SHP77 (cell line): ENCODE measurements at places on chromosomes 11 and 22.

GRCh38 chr11:124732230-124732629 is 7.5 kb upstream of the NRGN start:
- DNase-seq: no peak

- no peak for DNase-seq
Measured at GRCh38 chr11:11173316-11174025, 179.6 kb downstream of the CSNK2A3 start.

- DNase-seq: no peak
Measured at GRCh38 chr11:12840871-12841660, 166.8 kb downstream of the TEAD1 start.

GRCh38 chr22:27133019-27133431 is 475.6 kb downstream of the MIAT start:
- DNase-seq: no peak

DNA sequence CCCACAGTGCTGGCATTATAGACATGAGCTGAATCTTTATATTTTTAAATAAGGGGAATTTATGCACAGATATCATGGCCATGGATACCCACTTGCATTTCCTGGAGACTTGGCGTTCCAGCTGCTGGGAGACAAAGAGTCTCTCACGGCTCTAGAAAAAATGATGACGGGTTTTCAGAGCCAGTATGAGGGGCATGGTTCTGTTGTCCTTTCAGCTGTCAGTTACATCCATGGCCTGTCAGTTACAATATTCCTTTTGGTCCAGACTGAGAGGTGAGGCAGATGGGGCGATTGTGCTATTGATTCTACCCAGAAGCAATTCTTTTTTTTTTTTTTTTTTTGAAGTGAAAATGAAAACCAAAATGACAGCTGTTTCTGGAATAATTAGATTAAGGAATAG is 29.7 kb downstream of the USH1C start:
- DNase-seq: no peak

GRCh38 chr11:45173064-45173463 is 26.6 kb downstream of the PRDM11 start:
- no peak for DNase-seq

DNA sequence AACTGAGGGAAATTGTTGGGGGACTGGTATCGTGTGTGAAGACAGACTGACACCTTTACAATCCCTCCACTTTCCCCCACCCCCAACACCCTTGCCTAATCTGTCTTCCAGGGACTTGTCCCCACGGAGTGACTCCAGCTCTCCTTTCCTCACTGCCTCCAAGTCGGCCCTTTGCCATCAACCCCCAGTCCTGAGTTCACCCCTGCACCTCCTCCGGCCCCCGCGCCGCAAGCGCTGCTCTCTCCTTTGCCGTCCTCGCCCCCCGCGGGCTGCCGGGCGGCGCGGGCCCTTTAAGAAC is 183 bp upstream of the ABCG4 start:
- no peak for DNase-seq

- no peak for DNase-seq
Measured at GRCh38 chr22:31750365-31751284, 693 bp upstream of the PRR14L start.

DNA sequence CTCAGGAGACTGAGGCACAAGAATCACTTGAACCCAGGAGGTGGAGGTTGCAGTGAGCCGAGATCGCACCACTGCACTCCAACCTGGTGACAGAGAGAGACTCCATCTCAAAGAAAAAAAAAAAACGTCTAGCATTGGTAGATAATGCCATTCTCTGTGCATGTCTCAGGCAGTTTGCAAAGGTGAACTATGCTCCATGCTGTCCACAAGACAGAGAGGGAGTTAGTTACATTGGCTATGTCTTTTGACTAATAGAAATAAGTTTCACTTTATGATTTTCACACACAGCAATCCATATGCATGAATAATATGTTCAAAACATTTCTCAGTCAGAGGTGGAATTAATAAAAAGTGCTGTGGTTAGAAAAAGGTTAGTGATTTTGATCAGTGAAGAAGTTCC is 591.4 kb downstream of the ETS1 start:
- no peak for DNase-seq

GRCh38 chr11:30023074-30023473 is 6.2 kb upstream of the KCNA4 start:
- DNase-seq: no peak

GRCh38 chr11:33976495-33977199 is 74.9 kb upstream of the CAPRIN1 start:
- no peak for DNase-seq

- no peak for DNase-seq
Measured at GRCh38 chr11:73465023-73465675, 89.0 kb downstream of the RELT start.

DNA sequence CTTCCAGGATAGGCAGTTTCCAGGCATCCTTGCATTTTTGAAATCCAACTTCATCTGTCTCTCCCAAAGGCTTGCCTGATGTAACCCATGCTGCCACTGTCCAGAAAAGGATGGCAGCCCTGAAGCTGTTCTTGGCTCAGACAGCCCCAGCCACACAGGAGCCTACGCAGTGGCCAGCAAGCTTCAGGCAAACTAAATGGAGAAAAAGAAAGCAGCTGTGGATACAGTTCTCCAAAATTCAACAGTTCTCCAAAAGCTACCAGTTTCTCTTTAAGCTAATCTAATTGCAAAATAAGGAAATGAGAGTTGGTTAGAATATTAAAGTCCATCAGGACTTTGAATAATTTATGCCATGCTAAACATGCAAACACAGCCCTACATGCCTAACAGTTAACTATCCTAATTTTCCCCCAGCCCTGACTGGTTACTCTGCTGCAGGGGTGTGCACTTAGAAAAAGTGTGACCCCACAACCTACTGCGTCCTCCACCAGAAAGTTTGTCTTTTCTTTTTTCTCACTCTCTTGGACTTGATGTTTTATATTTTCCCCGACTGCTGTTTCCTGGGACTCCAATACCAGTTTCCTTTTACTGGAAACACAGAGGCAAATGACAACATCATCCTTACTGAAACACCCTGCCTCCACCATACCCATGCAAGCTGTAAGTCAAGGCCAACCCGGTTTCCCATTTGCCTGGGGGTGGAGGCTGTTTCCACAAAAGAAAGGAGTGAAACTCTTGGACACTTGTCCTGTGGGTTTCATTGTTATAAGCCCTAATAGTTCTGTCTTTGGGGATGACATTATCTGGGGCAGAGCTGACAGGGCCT is 69.1 kb upstream of the OR5AN1 start:
- no peak for DNase-seq

DNA sequence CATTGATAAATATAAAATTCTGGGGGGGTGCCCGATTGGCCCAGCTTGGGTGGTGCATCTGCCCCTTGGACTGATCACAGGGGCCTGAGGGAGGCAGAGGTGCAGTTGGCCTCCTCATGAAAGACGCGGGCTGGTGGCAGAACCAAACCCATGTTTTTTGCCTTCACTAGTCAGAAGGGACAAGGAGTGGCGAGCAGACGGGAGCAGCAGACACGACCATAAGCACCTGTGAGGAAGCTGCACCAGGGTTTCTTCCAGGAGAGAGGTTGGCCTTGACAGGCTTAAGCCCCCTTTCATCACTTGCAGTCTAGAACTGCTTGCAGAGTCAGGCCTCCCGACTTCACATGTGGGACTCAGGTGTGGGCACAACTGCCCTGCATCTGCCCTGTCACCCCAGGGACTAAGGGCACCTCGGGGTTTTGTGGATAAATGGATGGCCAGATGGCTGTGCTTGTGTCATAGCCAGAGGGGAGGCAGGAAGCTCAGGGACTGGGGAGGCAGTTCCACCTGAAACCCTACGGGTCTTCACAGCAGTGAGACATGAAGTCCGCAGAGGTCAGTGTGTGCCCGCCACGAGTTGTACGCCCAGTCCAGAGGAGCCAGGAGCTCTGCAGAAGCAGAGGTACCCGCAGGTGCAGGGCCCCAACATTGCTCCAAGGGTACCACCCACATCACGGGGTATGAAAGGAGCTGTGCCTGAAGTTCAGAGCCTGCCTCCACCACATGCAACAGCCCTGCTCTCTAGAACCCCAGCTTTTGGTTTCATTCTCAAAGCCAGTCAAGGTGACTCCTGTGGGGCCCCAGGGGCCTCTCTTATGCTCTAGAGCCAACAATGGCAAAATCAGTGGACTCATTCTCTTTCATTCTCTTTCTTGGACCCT is 18.2 kb upstream of the SYT13 start:
- no peak for DNase-seq

DNA sequence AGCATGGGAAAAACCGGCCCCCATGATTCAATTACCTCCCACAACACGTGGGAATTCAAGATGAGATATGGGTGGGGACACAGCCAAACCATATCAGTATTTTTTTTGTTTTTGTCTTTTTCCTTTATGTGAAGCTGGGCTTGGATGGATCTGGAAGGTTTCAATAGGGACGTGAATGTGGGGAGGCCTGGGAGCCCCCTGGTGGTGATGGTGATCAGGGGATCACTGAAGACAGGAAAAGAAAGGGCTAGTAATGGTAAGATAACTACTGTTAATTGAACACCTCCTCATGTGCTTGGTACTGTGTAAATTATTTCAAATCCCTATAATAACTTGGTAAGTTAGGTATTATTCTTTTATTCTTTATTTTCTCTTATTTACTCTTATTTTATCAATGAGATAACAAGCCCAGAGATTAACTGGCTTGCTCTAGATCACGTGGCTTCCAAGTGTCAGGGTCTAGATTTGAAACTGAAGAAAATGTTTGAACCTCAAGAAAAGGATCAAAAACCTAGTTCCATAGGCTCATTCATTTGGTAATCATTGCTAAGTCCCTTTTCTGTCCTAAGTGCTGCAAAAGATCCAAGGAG is 364.2 kb downstream of the TENM4 start:
- peak; percentile 17 for DNase-seq

GRCh38 chr11:13260201-13260962 is 17.2 kb upstream of the BMAL1 start:
- no peak for DNase-seq

DNA sequence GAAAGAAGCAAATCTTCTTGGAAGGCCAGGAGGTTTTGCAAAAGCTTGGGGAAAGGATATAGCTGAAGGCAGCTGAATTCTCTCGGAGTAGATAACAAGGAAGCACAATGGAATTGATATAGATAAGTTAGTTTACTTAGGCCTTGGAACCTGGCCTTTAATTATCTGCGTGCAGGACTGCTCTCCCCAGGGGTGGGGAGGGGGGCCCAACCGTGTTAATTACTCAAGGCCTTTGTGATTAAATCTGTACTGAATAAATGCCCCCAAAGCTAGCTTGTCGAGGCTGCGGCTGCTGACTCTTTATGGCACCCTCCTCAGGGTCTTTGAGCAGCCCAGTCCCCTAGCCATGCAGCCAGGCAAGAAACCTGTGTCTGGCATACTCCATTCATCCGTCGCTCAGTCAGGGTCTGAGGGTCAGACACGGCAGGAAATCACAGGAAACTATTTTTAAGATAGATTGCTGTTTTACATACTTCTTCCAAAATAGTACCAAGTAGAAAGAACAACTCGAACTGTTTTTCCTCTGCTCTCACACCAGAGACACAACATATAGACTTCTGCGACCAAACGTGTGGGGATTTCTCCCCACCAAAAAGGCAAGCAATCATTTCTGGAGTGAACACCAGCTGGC is 36.5 kb downstream of the MS4A2 start:
- no peak for DNase-seq

GRCh38 chr11:2128130-2128510 is 11.1 kb downstream of the IGF2 start:
- DNase-seq: no peak

- DNase-seq: no peak
Measured at GRCh38 chr11:102384419-102385079, 37.5 kb downstream of the BIRC2 start.
